Activated CD8-positive, alpha-beta memory T cell treated with anti-CD3 and anti-CD28 coated beads, Interleukin-2, amount 50 U/mL, for 4 hours (primary cell): ENCODE measurements at places on chromosomes 2 and 18.

DNA sequence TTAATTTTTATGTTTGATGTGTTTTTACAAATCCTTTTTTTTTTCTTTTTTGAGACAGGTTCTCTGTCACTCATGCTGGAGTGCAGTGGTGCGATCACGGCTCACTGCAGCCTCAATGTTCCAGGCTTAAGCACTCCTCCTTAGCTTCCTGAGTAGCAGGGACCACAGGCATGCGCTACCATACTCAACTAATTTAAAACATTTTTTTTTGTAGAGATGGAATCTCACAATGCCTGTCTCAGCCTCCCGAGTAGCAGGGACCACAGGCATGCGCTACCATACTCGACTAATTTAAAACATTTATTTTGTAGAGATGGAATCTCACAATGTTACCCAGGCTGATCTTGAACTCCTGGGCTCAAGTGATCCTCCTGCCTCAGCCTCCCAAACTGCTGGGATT, 3.2 kb downstream of the NOTO start:
- DNase-seq, result no peak

DNA sequence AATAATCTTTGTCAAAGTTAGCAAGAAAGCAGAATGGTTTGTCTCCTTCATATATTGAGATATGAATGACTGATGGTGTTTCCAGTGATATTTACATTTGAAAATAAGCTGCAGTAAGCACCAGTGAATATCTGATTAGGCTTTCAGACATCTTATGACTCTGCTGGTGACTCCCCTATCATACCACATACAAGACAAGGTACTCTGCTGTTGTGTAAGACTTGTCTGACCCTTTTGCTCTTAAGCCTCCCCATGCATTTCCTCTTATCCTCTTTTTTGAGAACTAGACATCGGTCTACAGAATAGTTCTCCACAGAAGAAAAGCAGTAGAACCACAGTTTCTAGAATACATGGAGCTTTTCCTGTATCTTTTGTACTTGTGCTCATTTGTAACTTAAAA, 9.3 kb downstream of the POLI start:
- DNase-seq, result no peak

DNA sequence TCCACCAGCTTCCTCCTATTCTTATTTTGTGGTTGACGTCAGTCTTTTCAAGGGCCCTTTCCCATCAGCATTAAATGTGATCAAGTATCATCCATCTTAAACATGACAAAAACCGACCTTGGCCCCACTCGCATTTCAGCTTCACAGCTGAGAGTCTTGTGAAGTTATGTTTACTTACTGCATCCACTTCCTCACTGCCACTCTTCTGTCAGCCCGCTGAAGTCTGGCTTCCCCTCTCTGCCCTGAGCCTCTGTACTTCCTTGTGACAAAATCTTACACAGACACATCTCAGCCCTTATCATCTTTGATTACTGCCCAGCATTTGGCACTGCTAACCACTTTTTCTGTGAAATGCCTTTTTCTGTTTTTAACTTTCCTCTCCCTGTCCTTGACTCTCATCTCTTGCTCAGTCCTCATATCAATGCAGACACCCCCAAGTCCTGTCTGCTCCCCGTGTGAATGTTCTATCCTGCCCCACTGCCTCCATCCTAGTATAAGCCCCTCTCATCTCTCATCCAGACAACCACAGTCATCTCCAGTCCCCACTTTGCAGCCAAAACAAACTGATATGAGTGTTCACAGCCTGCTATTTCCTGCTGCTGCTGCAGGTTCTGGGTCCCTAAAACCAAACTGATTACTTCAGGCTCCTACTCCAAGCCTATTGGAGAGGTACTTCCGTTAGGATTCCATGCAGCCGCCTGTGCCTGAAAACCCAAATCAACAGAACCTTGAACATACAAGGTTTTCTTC, 31.4 kb downstream of the FOSL2 start:
- DNase-seq, result no peak

GRCh38 chr2:9325428-9325827, 97.9 kb downstream of the ITGB1BP1 start:
- no peak for DNase-seq

DNA sequence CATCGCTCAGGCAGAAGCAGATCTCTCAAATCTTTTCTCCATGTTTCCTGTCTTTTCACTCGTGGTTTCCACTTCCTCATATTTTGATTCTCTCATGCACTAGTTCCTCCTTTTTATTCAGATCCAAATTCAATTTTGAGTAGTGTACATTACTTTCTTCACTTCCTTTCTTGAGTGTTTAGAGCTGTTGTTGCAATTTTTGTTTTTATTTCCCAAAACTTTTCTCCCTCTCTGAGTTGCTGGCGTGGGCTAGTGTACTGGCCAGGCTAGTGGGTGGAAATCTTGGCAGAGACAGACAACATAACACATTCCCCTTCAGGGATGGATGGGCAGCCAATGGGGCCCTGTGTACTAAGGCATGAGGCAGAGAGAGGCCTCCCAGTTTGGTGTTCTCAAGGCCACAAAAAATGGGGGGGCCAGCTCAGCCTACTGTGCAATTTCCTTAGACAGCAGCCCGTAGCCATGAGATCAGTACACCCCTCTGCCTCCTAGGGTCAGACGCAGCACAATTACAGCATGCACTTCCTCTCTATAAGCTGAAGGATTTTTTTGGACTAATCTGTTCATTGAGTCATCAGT, 145.1 kb upstream of the PID1 start:
- no peak for DNase-seq
